ENCODE measurements at places on chromosomes 6 and 20. TPM values are rescaled to one million over a fixed set of nuclear protein-coding genes. Genes with fewer than 3 reads are reported as not detected.

The CCM2L gene
- not detected for total RNA-seq

The MYLK4 gene
- 0.36 TPM for total RNA-seq

The OARD1 gene
- total RNA-seq: 8.6 TPM

The FAM217A gene
- total RNA-seq: not detected

The OXT gene
- not detected for total RNA-seq

The BCAS1 gene
- total RNA-seq: under 0.01 TPM

The ASIP gene
- total RNA-seq: not detected

The OLIG3 gene
- not detected for total RNA-seq

The HAO1 gene
- total RNA-seq: not detected

The SLC32A1 gene
- not detected for total RNA-seq

The DEFB119 gene
- total RNA-seq: not detected

The VWA7 gene
- 0.15 TPM for total RNA-seq

The CNR1 gene
- total RNA-seq: 0.15 TPM

The PSMF1 gene
- total RNA-seq: 46.0 TPM

The PPP1R16B gene
- total RNA-seq: 6.3 TPM

The BHLHE23 gene
- not detected for total RNA-seq

The NKAIN4 gene
- total RNA-seq: not detected

The TBC1D32 gene
- 10.0 TPM for total RNA-seq

The LKAAEAR1 gene
- total RNA-seq: 1.9 TPM

The ILRUN gene
- 34.4 TPM for total RNA-seq

The PHACTR3 gene
- 0.36 TPM for total RNA-seq

The SLC22A3 gene
- total RNA-seq: not detected

The PLCB4 gene
- not detected for total RNA-seq

The EEF1A2 gene
- total RNA-seq: 0.34 TPM

The FAM83B gene
- not detected for total RNA-seq

The MEP1A gene
- not detected for total RNA-seq

The MAP7 gene
- 1.00 TPM for total RNA-seq

The C6orf163 gene
- total RNA-seq: 2.0 TPM

The GPLD1 gene
- 0.34 TPM for total RNA-seq

The TRIM15 gene
- total RNA-seq: not detected

The ADGRB3 gene
- total RNA-seq: 0.33 TPM

The SLPI gene
- not detected for total RNA-seq

The OR12D3 gene
- total RNA-seq: not detected

The CDSN gene
- not detected for total RNA-seq

The CASS4 gene
- under 0.01 TPM for total RNA-seq

The SAMD3 gene
- total RNA-seq: not detected

The IP6K3 gene
- 4.1 TPM for total RNA-seq

The DAAM2 gene
- total RNA-seq: 92.7 TPM

The OR2H1 gene
- total RNA-seq: not detected

The MRPS10 gene
- 68.5 TPM for total RNA-seq

The OR5V1 gene
- not detected for total RNA-seq

The ABHD16B gene
- total RNA-seq: not detected

The EYA2 gene
- not detected for total RNA-seq

The TMEM244 gene
- total RNA-seq: not detected

The MBOAT1 gene
- 22.2 TPM for total RNA-seq

The SRMS gene
- not detected for total RNA-seq

The CST2 gene
- total RNA-seq: not detected

The PTK7 gene
- total RNA-seq: 30.5 TPM

The TFAP2A gene
- 51.6 TPM for total RNA-seq

The ACOT8 gene
- 41.6 TPM for total RNA-seq

The ATG5 gene
- total RNA-seq: 46.2 TPM

The SLC17A9 gene
- total RNA-seq: 4.0 TPM

The PHACTR1 gene
- total RNA-seq: 74.9 TPM

The HECA gene
- 12.0 TPM for total RNA-seq

The SSTR4 gene
- not detected for total RNA-seq

The ENPP1 gene
- total RNA-seq: 10.5 TPM
